ENCODE measurements at places on chromosomes 2 and 18.
A peak's percentile ranks its signal among the peaks of the same experiment; 100 is the strongest.

GRCh38 chr2:88590998-88591613 is 36.2 kb downstream of the EIF2AK3 start:
- peak; percentile 17 for DNase-seq

- DNase-seq, result no peak
These were observed 215.6 kb upstream of the POU3F3 start for GRCh38 chr2:104638190-104638858.

DNA sequence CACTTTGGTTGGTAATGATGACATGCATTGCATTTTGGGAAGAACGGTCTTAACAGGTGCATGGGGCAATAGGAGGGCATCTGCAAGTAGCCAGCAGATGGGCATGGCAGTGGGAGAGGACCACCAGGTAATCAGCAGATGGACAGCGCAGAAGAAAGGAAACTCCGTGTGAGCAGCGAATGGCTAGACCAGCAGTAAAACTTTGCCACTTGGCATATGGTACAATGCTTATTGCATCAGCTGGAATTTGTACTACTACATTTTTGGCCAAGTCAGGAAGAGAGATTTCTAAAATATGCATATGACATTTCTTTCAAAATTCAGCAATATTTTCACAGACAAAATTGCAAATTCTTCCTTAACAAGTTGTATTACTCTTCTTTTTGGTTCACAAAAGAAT is 768.5 kb downstream of the LRP1B start:
- DNase-seq, result no peak

DNA sequence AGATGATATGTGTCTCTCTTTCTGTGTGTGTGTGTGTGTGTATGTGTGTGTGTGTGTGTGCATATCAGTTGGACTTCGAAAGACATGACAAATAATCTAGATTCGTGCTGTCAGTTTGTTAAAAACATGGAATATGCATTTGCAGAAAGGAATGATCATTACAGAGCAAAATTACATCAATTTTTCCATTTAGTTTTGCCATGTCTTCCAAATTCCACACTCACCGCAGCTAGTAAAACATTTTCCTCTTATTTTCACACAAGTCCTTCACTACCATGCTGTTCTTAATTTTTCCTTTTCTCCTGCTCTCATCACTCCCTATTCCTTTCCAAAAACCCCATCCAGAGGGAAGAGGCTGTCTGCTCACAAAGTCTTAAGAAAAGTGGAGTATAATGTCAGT is 1191.4 kb upstream of the SLC39A10 start:
- no peak for DNase-seq

- DNase-seq, result peak; percentile 74
These were observed 95.6 kb upstream of the THOC1 start for GRCh38 chr18:363301-364085.

- DNase-seq, result no peak
These were observed 139.9 kb upstream of the MEX3C start for GRCh38 chr18:51337406-51337805.

DNA sequence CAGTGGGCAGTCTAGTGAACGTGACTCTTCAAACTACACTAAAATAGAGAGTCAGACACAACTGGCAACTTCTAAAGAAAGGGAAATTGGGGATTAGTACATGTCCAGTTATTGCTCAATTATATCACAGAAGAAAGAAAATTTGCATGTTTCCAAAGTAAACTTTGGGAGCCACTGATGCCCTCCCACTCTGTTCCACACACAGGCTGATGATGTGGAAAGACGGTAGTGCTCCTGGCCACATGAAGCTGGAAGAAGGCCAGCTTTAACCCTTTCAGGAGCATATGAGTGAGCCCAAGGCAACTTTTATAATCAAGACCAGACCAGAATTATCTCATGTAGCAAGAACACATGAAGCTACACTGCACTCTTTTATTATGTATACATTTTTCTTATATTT is 141.0 kb downstream of the NR4A2 start:
- no peak for DNase-seq

DNA sequence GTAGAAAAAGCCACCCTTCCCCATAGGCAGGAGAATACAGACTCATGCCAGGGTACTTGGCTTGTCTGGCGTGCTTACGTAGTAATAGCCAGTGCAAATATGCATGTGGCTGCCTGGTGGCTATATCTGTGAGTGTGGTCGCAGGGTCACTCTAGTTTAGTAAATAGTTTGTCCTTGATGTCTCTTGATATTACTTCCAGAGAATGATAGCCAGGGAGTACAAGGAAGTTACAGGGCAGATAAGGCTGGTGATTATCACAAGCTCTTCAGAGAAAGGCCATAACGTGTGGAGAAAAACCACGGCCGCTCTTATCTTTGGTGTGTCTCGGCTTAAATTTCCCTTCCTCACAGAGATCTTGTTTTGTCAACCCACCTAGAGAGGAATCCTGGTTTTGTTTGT is 54.3 kb upstream of the SLC39A10 start:
- DNase-seq, result no peak

- DNase-seq, result no peak
These were observed 54.0 kb upstream of the IMP4 start for GRCh38 chr2:130288467-130289403.

DNA sequence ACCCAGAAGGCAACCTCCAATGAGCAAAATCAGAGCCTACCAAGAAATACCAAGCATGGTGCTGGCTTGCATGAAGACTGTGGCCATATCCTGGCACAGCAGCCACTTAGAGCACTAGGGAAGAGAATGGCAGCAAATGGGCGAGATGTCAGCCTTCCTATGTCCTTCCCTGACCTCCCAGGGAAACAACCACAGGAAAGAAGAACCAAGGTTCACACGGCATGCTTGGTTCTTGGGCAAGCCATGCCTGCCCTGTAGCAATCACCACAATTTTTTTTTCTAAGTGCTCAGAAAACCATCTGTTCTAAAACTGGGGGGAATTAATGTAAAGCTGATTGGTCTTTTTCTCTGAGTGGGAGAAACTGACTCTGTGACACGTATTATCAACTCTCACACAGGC is 27.8 kb downstream of the GALNT14 start:
- no peak for DNase-seq

DNA sequence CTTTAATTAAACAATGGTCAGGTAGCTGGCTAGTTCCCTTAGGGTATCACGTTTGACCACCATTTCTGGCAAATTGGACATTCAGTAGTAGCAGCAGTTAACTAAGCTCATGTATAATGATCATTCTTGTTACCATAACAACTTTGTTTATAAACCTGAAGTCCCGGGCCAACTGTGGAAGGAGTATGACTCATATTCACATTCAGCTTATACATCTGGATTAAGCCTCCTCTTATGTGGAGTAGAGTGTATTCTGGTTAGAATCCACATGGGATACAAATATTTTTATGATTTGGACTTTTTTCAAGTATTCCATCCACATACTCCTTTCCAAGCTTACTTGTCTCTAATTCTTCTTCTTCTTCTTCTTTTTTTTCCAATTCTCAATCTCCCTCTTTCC is 70.3 kb upstream of the ZSWIM2 start:
- peak; percentile 29 for DNase-seq

GRCh38 chr18:48216639-48217257 is 192.4 kb downstream of the ZBTB7C start:
- DNase-seq, result no peak

Data from AG04449 (cell line).